ENCODE measurements at places on chromosomes 12 and 14.

DNA sequence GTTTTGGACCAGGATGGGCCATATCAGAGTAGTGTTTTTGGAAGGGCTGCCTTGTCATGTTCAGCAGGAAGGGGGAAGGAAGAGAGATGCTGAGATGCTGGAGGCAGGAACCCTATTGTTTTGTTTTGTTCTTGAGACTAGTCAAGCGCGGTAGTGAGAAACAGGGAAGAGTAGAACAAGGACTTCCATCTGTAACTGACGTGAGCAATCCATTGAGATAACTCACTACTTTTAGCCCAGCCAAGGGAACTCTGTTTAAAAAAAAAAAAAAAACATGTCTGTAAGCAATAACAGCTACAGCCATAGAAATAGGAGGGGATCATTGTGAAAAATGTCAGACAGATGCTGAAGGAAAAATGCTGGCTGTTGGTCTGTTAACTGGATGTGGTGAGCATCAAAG is 34.0 kb downstream of the CD9 start:
- H3K4me1 ChIP-seq: peaks cover 12% of the 10 kb centered on the region
- H3K36me3 ChIP-seq: peaks cover 20% of the 10 kb centered on the region
- DNase-seq: no peak
- no peak overlapping the region for H3K27ac ChIP-seq

DNA sequence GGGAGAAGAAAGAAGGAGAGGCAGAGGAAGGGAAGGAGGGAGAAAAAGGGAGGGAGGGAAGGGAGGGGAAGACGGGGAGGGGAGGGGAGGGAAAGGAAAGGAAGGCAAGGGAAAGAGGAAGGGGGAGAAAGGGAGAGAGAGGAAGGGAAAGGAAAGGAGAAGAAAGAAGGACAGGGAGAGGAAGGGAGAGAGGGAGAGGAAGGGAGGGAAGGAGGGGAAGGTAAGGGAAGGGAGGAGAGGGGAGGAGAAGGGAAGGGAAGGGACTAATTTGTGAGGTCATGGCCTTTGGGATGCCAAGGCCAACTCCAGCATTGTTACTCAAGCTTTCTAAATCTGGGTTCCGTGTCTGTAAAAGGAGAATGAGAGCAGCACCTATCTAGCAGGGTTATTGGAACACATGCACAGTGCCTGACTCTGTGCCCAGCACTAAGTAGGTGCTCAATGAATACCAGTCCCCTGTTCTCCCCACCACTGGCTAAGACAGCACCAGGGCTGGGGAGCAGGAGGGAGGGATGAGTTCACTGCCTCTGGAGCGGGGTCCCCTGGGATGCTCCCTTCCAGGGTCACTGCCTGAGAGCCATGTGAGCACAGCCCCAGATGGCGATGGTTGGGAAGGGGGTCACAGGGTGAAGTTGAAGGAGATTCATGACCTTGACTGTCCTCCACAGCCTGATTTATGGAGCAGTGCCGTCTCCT is 560.1 kb upstream of the TBX3 start:
- no peaks in the 10 kb centered on the region for H3K36me3 ChIP-seq
- no peak overlapping the region for H3K27ac ChIP-seq
- peaks cover 4% of the 10 kb centered on the region for H3K27me3 ChIP-seq
- DNase-seq: no peak

- H3K27ac ChIP-seq: no peak overlapping the region
- no peaks in the 10 kb centered on the region for H3K4me1 ChIP-seq
- no peak for DNase-seq
- no peaks in the 10 kb centered on the region for H3K27me3 ChIP-seq
- H3K4me3 ChIP-seq: no peak overlapping the region
- no peaks in the 10 kb centered on the region for H3K36me3 ChIP-seq
These were observed 29.1 kb downstream of the AP5M1 start for GRCh38 chr14:57297852-57298251.

DNA sequence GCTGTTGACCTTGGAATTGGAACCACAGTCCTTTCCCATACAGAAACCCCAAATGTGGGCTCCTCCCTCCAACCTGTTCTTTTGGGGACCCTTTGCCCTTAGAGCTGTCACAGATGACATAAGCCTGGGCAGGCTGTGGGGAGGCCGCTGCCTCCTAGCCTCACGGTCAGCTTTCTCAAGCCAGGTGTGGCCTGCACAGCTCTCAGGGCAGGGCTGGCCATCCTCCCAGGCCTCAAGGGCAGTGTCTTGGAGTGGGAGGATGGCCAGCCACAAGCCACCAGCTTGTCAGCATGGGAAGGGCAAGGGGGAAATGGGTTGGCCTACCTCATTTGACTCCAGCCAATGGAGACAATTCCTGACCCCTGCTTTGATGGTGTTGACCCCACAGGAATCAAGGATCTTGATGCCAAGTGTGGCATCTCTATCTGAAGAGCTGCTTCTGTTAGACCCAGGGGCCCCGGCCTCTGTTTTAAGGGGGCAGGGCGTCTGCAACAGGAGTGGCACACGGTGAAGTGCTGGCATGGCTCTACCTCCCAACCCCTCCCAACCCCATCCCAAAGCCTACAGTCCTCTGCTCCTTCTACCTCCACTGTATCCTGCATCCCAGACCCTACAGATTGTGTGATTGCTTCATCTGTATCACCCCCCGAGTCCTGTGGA is 11.5 kb downstream of the CBLN3 start:
- H3K4me3 ChIP-seq: no peak overlapping the region
- no peak for DNase-seq
- H3K27ac ChIP-seq: no peak overlapping the region
- no peaks in the 10 kb centered on the region for H3K4me1 ChIP-seq

DNA sequence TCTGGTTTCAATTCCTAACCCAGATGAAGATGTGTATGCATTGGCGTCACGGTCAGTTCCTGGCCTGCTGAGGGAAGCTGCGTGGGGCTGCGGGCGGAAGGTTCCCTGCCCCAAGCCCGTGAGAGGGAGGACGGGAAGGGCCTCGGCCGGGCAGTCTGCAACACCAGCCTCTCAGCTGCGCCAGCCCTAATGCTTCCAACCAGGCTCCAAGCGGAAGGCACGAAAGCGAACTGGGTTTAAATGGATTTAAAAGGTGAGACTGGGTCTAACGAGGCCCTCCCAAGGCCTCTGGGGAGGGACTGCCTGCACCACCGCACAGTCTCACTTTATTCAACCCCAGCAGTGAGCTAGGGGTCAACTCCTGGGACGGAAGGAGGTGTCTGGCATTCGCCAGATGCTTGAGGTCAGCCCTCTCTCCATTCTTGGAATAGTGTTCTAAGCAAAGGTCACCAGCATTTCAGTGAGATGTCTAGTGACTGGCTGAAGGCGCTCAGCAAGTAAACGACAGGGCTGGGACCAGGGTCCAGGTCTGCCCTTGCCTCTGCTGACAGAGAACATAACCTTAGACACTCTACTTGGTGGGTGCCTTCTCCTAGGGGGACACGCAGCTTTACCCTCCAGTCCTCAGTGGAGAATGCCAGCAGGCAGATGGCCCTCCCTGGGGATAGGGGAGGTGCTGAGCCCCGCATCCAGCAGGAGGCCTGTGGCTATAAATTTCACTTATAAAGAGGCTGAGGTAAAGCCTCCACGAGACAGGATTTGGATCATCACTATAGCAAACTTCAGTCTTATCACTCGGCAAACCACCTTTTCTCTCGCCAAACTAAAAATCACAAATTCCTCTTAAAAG is 92.2 kb downstream of the PIWIL1 start:
- no peaks in the 10 kb centered on the region for H3K36me3 ChIP-seq
- DNase-seq: no peak
- H3K4me1 ChIP-seq: no peaks in the 10 kb centered on the region
- no peaks in the 10 kb centered on the region for H3K27me3 ChIP-seq
- no peak overlapping the region for H3K27ac ChIP-seq

- no peaks in the 10 kb centered on the region for H3K27me3 ChIP-seq
- peaks cover 27% of the 10 kb centered on the region for H3K4me1 ChIP-seq
These were observed 94.3 kb downstream of the RIN3 start for GRCh38 chr14:92607702-92608429.

DNA sequence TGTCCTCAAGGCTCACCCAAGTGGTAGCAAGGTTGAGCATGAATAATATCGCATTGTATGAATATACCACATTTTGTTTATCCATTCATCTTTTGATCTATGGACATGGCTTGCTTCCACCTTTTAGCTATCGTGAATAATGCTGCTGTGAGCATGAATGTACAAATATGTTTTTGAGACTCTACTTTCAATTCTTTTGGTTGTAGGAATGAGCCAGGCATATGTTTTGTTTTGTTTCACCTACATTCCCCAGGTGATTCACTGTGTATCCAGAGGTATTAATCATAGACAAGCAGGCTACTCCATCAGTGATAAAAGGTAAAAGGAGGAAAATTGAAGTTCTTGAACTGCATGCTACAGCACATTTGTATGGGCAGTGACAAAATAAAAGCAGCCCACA is 35.8 kb downstream of the CDKL1 start:
- DNase-seq: no peak
- no peak overlapping the region for H3K27ac ChIP-seq
- H3K27me3 ChIP-seq: no peaks in the 10 kb centered on the region
- peaks cover 19% of the 10 kb centered on the region for H3K4me1 ChIP-seq

- H3K36me3 ChIP-seq: peaks cover 25% of the 10 kb centered on the region
- no peaks in the 10 kb centered on the region for H3K4me1 ChIP-seq
- no peak for DNase-seq
- no peaks in the 10 kb centered on the region for H3K27me3 ChIP-seq
- H3K27ac ChIP-seq: peak overlapping the region; percentile 73
These were observed 84.9 kb downstream of the MIA2 start for GRCh38 chr14:39318574-39318973.

DNA sequence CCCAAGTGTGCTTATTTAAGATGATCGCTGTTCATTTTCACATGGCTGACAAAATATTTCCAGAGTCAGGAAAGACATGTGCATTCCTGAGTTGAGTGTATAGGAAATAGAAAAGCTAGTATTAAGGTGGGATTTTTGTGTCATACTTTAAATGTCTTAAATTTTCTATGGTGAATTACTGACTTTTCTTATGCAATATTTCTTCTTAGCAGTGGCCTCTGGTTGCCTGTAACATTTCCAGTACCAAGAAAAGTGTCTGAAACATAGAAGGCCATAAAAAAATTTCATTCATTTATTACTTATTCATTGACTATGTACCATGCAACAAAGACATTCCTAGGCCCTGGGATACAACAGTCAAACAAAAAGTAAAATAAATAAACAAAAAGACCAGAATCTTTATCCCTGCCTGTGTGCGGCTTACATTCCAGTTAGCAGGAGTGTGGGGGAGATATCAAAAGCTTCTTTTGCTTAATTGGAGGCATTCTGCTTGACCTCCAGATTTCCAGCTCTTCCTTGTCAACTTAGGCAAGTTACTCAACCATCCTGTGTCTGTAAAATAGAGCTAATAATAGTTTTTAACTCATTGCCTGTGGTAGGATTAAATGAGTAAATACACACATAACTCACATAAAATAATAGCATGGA is 216.3 kb upstream of the FLRT2 start:
- H3K36me3 ChIP-seq: no peaks in the 10 kb centered on the region
- no peak overlapping the region for H3K27ac ChIP-seq
- H3K27me3 ChIP-seq: no peaks in the 10 kb centered on the region
- H3K4me1 ChIP-seq: no peaks in the 10 kb centered on the region
- DNase-seq: no peak

- H3K27ac ChIP-seq: no peak overlapping the region
- no peak for DNase-seq
- H3K4me3 ChIP-seq: no peak overlapping the region
- H3K27me3 ChIP-seq: no peaks in the 10 kb centered on the region
- H3K4me1 ChIP-seq: peaks cover 14% of the 10 kb centered on the region
- peaks cover 11% of the 10 kb centered on the region for H3K36me3 ChIP-seq
These were observed 157.6 kb downstream of the DPF3 start for GRCh38 chr14:72736308-72736707.

DNA sequence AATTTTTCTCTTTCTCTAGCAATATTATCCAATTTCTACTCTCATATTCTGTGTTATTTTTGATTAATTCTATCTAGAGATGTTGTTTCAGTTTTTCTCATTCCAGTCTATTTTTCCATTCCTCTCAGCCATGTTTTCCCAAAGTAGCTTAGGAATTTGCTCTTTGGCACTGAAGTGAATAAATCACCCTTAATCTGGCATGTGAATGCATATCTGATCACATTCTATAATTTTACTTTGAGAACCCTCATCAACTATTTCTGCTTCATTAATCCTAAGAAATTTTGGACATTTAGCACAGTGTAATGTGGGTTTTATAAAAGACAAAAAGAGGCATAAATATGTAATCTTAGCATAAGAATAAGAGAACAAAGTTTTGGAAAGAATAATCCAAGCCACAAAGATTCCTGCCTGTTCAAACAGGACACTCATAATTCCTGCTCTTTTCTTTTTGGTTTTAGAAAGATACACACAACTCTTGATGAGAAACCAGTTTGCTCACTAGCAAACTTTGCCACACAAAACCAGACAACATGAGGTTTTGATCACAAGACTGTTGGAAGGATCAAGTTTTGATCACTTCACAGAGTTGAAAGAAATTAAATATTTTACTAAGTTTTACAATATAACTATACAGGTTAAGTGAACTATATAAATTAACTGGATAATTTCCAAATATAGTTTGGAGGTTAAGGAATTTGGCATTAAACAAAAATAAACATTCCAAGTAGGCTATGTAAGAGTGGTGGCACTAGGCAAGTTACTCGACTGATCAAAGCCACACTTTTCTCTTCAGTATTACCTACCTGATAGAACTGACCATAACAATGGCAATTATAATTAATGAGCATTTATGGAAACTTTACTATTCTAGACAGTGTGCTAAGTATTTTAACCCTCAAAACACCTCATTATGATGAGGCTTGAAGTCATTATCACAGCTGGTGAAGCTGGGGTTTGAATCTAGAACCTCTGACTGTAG is 226.6 kb upstream of the TMTC1 start:
- H3K36me3 ChIP-seq: no peaks in the 10 kb centered on the region
- no peaks in the 10 kb centered on the region for H3K4me1 ChIP-seq
- no peaks in the 10 kb centered on the region for H3K27me3 ChIP-seq
- no peak overlapping the region for H3K27ac ChIP-seq

DNA sequence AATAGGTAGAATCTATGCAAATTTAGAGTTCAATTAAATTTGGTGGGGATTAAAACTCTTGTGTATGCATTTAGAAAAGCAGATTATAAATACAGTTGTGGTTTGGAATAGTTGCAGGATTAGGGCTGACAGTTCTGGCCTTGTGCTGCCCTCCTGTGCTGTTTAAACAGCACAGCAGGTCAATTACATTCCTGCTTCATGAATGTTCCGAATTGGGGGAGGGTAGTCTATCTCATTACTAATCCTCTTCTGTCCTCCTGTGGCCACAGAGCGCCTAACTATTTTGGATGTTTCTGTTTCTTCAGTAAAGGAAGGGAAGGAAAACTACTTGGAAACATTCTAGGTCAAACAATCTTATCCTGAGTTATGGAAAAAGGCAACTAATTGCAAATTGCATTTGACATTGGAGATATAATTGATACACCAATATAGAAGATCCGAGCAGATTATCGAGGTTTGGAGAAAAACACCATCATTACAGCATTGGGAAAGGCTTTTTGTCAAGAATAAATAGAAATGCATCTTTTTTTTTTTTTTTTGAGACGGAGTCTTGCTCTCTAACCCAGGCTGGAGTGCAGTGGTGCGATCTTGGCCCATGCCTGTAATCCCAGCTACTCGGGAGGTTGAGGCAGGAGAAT is 8.7 kb upstream of the GPR19 start:
- peaks cover 8% of the 10 kb centered on the region for H3K4me1 ChIP-seq
- no peaks in the 10 kb centered on the region for H3K36me3 ChIP-seq
- no peaks in the 10 kb centered on the region for H3K27me3 ChIP-seq
- no peak overlapping the region for H3K4me3 ChIP-seq

- H3K27me3 ChIP-seq: no peaks in the 10 kb centered on the region
- peak overlapping the region; percentile 99 for H3K27ac ChIP-seq
- peaks cover 31% of the 10 kb centered on the region for H3K36me3 ChIP-seq
- H3K4me1 ChIP-seq: peaks cover 65% of the 10 kb centered on the region
These were observed 54.0 kb downstream of the SLC38A1 start for GRCh38 chr12:46214668-46215436.

GRCh38 chr14:77659831-77660230 is 43.4 kb upstream of the SPTLC2 start:
- no peak overlapping the region for H3K4me3 ChIP-seq
- H3K36me3 ChIP-seq: no peaks in the 10 kb centered on the region
- no peak overlapping the region for H3K27ac ChIP-seq
- peaks cover 4% of the 10 kb centered on the region for H3K27me3 ChIP-seq
- no peak for DNase-seq
- peaks cover 8% of the 10 kb centered on the region for H3K4me1 ChIP-seq
